ENCODE measurements at places on chromosomes 3 and 15. TPM values are rescaled to one million over a fixed set of nuclear protein-coding genes. Genes with fewer than 3 reads are reported as not detected.

GRCh38 chr3:147215660-147216059, 190.7 kb downstream of the ZIC4 start:
- no peak for DNase-seq

ISLR2 gene
- polyA plus RNA-seq, result not detected

- no peak for DNase-seq
These were observed 87.2 kb downstream of the SNRK start for GRCh38 chr3:43373560-43373928.

- DNase-seq, result no peak
These were observed 41.6 kb upstream of the DLG1 start for GRCh38 chr3:197339841-197340520.

GRCh38 chr3:61924090-61924735, 362.8 kb downstream of the PTPRG start:
- no peak for DNase-seq

HDGFL3 gene
- polyA plus RNA-seq, result 3.5 TPM

GPR62 gene
- not detected for polyA plus RNA-seq

- DNase-seq, result no peak
These were observed 1.9 kb downstream of the AQP9 start for GRCh38 chr15:58139989-58140522.

C3orf62 gene
- 1.8 TPM for polyA plus RNA-seq

TGFBR2 gene
- 108 TPM for polyA plus RNA-seq

DNA sequence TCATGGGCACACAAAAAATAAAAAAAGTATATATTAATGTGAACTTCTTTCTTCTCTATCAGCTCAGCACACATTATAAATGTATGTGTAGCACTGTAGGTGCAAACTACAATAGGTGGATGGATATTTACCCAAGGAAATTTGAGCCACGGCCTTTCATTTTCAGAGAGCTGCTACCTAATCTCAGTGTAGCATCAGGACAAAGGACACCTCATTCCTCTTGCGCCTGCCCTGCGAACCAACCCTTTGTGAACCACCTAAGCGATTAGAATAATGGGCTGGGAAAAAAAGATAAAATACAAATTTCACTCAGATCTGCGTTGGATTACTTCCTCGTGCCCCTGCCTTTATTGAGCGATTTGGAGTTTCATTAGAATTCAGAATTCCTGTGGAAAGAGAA, 263.2 kb downstream of the NR2F2 start:
- DNase-seq, result no peak

- DNase-seq, result no peak
These were observed 56.3 kb upstream of the CSPG5 start for GRCh38 chr3:47634996-47635395.

- no peak for DNase-seq
These were observed 82.9 kb downstream of the CLDN1 start for GRCh38 chr3:190239325-190239724.

DNA sequence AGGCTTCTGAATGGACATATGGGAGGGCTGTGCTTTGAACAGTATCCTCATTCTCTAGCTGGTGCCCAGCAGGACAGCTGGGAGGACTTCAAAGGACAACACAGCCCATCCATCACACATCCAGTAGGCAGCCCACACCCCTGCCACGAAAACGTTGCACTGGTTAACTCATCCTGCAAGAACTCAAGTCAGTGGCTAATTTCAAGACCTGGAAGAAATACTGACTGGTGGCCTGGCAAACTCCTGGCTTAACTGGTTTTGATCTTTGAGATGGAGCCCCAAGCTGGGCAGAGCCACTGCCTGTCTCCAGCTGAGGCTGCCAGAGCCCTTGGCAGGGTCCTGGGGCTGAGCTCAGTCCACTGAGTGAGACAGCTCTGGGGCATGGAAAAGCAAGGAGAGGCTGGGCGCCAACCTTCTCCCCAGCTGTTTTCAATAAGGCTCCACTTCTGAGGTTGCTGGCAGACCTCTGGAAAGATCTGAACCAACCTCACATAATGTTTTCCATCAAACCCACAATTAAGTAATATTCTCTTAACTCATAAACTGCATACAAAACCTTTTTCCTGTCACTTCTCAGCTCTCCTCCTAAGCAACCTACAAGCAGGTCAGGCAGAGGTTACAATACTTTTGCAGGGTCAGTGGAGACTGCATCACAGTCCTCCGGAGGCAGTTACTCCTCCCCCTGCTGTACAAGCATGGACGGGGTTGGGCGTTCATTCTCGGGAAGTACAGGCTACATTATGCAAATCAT, 110.3 kb downstream of the MYLK start:
- DNase-seq, result no peak

DNA sequence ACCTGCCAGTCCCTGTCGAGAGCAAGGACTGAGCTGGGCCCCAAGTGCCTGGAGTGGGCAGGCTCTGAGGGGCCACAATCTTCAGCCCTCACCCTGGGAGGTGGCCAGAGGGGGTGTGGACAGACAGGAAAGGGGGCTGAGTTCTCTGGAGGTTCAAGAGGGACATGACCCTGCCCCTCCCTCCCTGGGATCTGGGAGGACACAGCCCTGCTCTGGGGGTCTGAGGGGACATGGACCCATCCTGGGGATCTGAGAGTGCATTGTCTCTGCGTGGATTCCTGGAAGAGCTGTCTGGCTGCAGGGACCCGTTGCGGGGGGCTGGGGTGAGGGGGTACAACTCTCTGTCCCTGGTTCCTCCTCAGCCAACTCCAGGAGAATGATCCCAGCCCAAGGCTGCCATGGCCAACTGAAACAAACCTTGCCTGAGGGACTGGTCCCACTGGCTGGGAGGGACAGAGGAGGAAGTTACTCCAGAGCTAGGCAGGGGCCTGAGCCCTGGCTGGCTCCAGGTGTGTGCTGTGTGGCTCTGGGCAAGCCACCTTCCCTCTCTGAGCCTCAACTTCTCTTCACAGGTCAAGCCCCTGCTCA, 29.0 kb downstream of the PTH1R start:
- DNase-seq, result peak; percentile 36

PLA2G4F gene
- polyA plus RNA-seq, result not detected

DNA sequence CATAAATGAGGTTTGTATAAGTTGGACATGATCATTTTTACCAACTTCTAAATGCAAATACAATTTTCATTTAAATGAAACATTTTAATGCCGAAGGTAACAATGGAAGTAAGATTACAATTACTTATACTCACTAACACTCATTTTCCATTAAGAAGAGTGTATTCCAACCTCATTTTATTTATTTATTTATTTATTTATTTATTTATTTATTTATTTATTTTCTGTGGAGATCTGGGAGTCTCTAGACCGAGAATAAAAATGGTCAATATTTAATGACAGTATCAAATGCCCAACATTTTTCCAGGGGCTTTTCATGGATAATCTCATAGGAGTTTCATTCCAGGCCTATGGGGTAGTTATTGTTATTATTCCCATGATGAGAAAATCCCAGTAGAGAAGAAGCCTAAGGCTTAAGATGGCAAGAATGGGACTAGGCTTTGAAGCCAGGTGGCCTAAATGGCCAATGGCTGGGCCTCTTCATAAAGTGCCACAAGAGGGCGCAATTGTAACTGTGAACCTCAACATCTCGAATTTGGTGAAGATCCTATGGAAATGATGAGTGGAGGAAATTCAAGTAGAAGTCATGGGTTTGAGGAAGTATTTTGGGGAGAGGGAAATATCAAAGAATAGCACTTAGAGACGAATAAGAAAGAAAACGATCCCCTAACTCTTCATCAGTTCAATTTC, 21.3 kb downstream of the VGLL3 start:
- DNase-seq, result no peak

DNA sequence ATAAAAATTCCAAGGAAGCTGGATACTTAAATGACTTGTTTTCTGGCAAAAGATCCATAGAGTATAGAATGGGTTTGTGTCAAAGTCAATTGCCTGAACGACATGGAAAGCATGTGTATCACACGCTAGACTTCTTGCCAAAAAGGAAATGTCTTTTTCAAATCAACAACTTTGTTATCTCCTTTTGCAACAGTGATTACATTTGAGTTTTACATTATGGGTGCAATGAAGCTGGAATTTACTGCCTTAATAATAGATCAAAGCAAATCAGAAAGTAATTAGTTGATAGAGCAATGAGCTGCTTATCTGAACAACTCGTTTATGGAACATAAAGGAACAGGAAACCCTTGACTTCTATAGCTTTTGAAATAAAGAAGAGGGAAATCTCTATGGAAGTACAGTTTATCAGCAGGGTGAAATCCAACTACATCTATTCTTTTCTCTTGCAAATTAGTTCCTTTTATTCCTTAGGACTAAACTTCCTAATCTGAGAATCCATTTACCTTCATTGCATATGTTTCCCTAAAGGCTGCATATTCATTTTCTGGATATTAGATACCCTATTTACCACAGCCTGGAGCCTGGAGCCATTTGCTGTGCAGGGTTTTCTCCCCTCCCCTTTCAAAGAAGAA, 415.1 kb upstream of the NECTIN3 start:
- no peak for DNase-seq
